ENCODE measurements at places on chromosomes 5 and 9.
A peak's percentile ranks its signal among the peaks of the same experiment; 100 is the strongest.

DNA sequence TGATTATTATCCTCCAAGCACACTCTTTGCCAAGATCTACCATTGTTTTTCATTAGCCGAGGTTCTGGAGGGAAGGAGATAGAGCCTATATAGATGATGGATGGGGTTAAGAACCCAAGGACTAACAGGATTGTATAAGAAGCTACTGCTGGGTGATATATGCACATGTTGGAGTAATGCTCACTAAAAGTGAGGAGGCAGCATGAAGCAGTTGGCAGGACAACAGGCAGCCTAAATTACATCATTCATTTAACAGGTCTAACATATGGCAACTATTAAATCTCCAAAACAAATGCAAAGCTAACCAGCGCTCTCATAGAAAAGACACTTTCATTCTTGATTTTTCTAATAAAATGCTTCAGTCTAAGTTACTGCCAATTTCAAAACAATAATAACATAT is 293.2 kb downstream of the EPB41L4A start:
- no peak for DNase-seq

- peak; percentile 30 for DNase-seq
These were observed 39.1 kb downstream of the SPEF2 start for GRCh38 chr5:35656721-35657120.

DNA sequence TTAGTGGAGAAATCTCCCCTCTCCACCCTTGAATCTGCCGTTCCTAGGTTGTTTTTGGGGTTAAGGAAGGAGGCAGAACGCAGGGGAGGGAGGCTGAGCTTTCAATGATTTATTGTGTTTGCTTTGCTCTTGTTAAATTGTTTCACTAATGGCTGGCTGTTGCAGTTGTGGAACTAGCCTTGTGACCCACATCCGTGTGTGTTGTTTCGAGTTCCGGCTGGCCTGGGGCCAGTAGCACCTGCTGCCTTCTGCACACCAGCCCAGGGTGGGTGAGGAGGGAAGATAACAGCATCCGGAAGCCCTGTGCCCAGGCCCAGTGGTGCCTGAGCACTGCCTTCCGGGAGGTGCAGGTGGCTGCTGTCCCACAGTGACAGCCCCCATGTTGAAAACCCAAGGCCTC is 3.6 kb downstream of the ERGIC1 start:
- no peak for DNase-seq

DNA sequence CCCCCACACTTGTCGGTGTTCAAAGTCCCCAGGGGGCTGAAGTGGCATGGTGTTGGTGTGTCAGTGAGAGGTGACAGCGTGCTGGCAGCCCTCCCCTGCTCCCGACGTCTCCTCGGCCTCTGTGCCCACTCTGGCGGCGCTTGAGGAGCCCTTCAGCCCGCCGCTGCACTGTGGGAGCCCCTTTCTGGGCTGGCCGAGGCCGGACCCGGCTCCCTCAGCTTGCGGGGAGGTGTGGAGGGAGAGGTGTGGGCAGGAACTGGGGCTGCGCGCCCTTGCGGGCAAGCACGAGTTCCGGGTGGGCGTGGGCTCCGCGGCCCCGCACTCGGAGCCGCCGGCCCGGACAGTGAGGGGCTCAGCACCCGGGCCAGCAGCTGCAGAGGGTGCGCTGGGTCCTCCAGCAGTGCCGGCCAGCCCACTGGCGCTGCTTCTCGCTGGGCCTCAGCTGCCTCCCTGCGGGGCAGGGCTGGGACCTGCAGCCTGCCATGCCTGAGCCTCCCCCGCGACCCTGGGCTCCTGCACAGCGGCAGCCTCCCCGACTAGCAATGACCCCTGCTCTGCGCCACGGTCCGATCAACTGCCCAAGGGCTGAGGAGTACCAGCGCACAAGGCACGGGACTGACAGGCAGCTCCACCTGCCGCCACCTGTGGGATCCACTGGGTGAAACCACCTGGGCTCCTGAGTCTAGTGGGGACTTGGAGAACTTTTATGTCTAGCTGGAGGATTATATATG is 224.1 kb upstream of the RIOK2 start:
- DNase-seq, result no peak

- no peak for DNase-seq
These were observed 11.0 kb upstream of the ABL1 start for GRCh38 chr9:130824079-130824478.
